Parietal lobe (tissue), 2 donors: ENCODE measurements at places on chromosomes 7 and 10. TPM values are rescaled to one million over a fixed set of nuclear protein-coding genes. Genes with fewer than 3 reads are reported as not detected.

VOPP1 gene
- 117 TPM for total RNA-seq

HOXA6 gene
- total RNA-seq, result not detected

MOGAT3 gene
- not detected for total RNA-seq

RHOBTB1 gene
- 36.3 TPM for total RNA-seq

BLOC1S2 gene
- 32.9 TPM for total RNA-seq

FEZF1 gene
- not detected for total RNA-seq

AKR1C8 gene
- not detected for total RNA-seq

CALML5 gene
- not detected for total RNA-seq

IQUB gene
- 3.8 TPM for total RNA-seq

NAT16 gene
- total RNA-seq, result 3.4 TPM

ATP6V0E2 gene
- total RNA-seq, result 132 TPM

KIAA1217 gene
- total RNA-seq, result 19.4 TPM

CHRM2 gene
- 13.8 TPM for total RNA-seq

FBXL13 gene
- total RNA-seq, result 5.6 TPM

AP3M1 gene
- total RNA-seq, result 53.2 TPM

PON1 gene
- not detected for total RNA-seq

TMEM139 gene
- total RNA-seq, result not detected
